Suppressor macrophage (primary cell): ENCODE measurements at places on chromosomes 7 and 10.

DNA sequence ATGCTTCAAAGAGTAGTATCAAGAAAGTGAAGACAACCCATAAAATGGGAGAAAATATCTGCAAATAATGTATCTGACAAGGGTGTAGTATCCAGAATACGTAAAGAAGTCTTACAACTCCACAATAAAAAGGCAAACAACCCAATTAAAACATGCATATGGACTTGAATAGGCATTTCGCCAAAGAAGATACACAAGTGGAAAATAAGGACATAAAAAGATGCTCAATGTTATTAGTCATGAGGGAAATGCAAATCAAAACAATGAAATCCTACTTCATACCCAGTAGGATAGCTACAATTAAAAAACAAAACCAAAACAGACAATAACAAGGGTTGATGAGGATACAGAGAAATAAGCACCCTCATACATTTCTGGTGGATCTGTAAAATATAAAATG, 79.2 kb downstream of the NUDCD3 start:
- DNase-seq = no peak

DNA sequence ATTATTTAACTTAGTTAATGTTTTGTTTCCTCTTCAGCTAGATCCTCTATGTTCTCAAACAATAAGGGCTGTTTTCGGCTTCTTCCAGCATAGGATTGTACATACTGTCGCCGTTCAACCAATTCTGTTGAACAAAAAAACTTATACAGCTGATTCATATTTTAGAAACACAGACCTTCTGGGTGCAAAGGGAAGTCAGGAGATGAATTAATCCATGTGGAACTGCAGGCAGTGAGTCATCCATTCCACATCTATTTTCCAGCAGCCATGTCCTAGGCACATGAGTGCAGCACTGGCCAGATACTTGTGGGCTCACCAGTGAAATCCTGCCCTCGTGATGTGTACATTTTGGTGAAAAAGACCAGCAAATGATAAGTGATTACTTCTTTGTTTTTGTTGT, 163.2 kb downstream of the JAZF1 start:
- no peak for DNase-seq

GRCh38 chr10:34995925-34996324, 94.2 kb downstream of the CUL2 start:
- DNase-seq = no peak

DNA sequence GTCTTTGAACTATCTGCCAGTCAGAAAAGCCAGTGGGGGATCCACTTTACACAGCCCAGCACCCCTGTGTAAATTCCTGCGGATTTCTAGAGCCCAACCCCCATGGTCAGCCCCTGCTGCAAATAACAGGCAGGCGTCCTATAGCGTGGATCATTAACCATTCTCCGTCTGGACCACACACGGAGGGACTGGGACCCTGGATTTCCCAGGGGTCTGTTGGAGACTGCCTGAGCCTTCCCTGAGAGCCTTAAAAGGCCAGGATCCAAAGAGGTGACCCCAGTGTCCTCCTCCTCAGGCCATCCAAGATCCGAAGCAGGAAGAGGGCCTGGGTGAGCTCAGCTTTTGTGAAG, 11.2 kb upstream of the GRID1 start:
- DNase-seq = no peak

GRCh38 chr10:22978918-22979317, 51.1 kb downstream of the ARMC3 start:
- DNase-seq = no peak

GRCh38 chr7:19648791-19649190, 60.0 kb downstream of the POLR1F start:
- DNase-seq = no peak

- DNase-seq = no peak
These were observed 4.3 kb downstream of the NOC3L start for GRCh38 chr10:94358480-94358879.

DNA sequence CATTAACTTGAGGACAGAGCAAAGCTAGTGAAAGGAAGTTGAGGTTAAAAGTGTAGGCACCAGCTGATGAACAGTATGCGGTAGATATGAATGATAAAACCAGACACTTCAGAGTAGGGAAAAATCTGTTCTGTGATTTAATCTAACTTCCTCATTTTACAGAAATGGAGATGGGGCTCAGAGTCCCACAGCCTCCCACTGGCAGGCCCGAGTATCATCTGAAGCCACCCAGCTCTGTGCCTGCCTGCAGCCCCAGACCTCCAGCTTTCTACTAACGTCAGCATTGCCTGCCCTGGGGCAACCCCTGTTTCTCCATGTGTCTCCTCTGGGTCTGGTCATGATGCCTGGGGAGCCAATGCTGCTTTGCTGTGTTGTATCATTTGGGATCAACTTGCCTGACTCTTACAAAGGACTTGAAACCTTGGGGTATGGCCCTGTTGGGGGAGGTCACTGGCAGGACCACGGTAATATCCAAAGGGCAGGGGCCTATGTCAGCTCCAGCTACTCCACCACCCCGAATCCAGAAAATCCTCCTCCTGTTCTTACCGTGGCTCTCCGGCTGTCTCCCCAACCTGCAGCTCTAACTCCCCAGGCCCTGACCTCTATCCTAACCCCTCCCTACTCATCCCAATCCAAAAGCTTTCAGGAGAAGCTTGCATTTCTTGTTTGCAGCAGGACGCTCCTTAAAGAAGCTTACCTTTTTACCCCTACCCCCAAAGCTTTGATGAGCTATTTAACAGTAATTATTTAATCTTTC, 56.2 kb upstream of the NPY start:
- peak; percentile 43 for DNase-seq

DNA sequence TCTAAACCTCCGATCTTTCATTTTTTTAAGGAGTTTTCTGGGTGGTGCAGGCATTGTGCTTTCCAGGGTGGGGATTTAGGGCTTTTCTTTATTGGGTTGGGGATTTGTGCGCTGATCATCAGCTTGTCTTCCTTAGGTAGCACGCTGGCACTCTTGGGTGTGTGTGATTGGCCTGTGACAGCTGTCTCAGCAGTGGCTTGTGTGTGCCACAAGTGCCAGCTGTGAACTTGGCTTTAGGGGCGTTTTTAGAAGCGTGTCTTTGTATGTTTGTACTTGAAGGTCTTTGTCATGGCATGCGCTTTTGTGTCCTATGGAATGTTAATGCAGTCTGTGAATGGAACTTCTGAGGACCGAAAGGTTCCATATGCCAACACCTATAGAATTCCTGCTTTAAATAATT, 788 bp downstream of the AKAP9 start:
- DNase-seq = peak; percentile 39

DNA sequence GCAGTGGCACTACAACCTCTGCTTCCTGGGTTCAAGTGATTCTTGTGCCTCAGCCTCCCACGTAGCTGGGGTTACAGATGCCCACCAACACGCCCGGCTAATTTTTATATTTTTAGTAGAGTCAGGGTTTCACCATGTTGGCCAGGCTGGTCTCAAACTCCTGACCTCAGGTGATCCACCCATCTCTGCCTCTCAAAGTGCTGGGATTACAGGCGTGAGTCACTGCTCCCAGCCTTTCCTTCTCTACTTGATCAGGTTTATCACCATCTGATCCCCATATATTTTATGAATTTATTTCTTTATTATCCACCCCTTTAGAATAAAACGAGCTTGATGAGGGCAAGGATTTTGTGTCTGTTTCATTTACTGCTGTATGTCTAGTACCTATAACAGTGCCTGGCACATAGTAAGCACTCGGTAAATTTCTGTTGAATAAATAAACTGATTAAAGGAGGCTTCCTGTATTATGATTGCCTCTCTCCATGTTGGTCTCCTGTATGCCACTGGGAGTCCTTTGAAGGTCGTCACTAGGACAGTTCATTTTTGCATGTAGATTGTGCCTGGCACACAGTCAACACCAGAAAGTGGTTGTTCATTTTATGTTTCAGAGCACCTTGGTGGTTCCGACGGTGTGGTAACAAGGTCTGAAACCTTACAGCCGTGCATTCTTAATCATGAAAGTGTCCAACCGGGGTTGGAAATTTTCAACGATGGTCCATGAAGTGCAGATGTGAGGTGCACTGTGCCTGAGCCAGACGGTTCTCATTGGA, 9.6 kb upstream of the EIF3A start:
- DNase-seq = no peak

- DNase-seq = no peak
These were observed 23.9 kb upstream of the SMARCD3 start for GRCh38 chr7:151272405-151272804.

DNA sequence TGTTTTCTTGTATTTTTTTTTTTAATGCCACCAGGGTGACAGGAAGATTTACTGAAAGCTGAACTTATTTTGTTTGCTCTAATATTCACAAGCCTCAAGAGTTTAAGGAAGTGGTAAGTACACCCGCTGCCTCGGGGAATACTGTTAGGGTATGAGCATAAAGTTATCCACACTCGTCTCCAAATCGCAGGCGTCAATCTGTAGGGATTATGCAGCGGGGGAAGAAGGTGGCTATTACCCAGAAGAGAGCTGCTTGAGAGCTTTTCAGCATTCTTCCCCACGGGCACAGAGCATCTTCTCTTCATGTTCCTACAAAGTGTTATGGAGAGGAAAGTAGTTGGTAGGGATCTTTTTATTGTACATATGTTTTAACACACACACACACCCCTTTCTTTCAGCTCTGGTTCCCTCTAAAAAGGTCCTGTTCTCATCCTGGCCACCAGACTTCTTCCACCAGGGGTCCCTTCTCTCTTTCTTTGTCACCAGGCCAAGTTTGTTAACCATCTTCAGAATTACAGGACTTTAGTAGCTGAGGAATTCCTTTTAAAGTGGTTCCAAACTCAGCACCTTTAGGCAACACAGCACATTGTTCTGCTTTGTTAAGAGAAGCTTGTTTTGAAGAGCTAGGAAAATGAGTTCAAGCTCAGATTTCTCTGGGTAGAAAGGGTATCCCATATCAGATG, 411.6 kb upstream of the GALNT17 start:
- no peak for DNase-seq

DNA sequence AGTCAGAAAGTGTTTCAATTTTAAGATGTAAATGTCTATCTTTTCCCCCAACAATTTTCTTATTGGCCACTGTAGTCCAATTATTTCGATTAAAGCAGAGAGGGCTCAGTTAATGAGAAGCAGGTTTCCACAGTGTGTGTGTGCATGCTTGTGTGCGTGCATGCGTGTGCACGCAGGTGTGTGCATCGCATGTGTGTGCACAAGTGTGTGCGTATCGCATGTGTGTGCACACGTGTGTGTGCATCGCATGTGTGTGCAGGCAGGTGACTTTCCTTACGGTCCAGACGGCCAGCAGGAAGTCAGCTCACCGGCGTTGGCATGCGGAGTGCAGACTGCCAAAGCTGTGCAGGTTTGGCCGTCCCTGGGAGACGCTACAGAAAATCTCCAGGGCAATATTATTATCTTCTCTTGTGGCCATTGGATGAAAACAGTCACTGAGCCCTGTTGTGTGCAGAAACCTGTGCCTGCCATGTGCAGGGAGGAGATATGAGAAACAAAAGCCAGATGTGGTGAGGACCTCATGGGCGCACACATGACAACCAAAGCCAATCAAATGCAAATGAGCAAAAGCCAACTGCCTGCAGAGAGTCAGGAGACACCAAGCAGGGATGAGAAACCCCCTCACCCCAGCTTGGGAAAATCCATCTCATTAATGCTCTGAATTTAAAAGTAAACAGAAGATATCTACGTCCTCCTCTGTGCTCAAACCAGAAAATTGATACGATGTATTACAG, 70.4 kb downstream of the C10orf90 start:
- no peak for DNase-seq

GRCh38 chr7:32496052-32496813, 944 bp downstream of the AVL9 start:
- no peak for DNase-seq
